ENCODE measurements at places on chromosomes 4 and X.

- DNase-seq = no peak
These were observed 2.3 kb upstream of the C1QTNF7 start for GRCh38 chr4:15425520-15425919.

GRCh38 chrX:76253432-76253831 is 80.6 kb downstream of the PBDC1 start:
- peak; percentile 26 for DNase-seq

GRCh38 chr4:31234494-31234893 is 514.3 kb downstream of the PCDH7 start:
- DNase-seq = no peak

- DNase-seq = no peak
These were observed 134.5 kb downstream of the BTC start for GRCh38 chr4:74659576-74660411.

DNA sequence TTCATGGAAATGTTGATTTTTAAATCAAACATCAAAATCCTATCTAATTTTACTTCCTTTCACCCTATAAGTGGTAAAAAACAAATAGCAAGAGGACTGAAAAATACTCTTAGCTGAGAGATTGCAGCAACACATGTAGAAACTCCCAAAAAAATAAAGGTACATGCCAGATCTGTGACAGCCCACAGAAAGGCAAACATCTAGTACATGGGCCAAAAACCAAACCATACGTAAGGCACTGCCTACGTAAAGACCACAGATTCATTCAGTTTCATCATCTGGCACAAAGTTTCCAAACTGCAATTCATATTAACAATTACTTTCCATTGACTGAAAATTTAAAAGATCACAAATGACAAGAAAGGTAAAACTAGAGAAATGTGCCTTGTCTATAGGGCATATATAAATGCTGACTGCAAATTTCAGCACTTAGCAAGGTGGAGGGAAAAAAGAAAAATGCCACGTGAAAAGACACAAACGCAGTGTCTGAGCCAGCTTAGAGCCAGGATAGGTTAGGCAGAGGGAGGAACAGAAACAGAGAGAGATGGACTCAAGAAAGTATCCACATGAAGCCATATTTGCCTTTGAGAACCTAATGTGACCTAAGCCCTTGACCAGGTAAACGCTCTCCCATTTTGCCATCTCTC is 88.1 kb downstream of the TSPAN5 start:
- no peak for DNase-seq

GRCh38 chr4:1793496-1793840 is 375 bp downstream of the FGFR3 start:
- peak; percentile 28 for DNase-seq

- no peak for DNase-seq
These were observed 390.3 kb downstream of the SH2D1A start for GRCh38 chrX:124736553-124737270.

- DNase-seq = no peak
These were observed 264.1 kb upstream of the GATB start for GRCh38 chr4:152024881-152025280.

DNA sequence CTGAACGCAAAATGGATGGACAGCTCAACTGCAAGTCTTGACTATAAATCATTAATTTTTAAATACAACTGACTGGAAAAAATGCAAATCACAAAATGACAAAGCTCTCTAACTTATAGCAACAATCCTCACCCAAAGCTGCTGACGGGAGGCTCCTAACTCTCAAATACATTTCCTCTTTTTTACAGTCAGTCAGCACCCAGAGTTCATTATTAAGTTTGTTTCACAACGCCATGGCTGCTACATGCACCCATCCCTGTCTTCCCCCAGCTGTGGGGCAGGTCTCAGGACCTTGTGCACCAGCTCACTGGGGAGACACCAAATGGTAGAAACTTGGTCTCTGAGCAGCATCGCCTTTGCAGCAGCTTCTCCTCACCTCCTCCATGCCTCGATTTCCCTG is 97.6 kb downstream of the SLC34A2 start:
- no peak for DNase-seq

- no peak for DNase-seq
These were observed 90.1 kb downstream of the CEP44 start for GRCh38 chr4:174373821-174374220.

DNA sequence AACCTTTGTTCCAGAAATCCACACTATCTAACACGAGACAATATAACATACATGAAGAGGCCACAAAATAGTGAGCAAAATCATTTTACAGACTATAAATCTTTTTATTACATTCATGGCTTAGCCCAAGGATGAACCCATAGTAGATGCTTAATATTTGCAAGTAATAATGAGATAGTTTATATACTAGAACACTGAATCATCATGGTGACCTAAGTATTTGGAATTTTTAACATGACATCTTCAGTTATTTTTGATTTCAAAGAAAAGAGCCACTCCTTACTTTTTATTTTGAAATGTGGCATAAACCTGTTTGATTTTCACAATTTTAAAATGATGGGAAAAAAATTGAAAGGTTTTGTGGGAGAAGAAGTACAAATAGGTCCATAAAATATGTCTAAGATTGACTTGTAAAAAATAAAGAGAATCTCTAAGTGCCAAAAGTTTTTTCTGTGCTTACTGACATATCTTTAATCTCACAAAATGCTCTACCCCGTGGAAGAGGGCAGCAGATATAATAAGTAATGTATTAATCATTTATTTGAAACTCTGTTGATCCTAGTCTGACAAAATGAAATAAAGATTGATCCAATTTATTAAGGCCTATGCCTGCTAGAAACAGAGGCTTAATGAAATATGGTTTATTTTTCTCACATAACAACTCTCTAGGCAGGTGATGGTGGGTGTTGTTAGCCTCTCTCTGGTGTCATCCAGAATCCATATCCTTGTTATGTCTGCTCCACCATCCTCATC is 224.5 kb upstream of the CENPE start:
- DNase-seq = no peak

DNA sequence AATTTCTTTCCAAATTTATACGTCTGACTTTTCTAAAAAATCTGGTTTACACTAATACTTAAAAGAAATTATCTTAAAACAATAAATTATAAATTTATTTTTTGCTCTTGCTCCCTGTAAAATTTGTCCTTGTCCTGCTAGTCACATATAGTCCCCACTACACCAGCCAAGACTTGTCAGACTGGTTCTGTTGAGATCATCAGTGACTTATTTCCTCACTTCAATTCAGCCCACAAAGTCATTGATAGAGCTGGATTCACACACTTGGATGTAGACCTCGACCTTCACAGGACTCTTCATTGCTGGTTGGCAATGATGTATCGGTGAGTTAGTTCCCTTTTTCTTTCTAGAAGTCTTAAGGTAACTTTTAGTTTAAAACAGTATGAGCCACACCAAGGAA is at the start of gene TMPRSS11E:
TSS of gene TMPRSS11E (plus strand) at position 263 of the 400 bp plus-strand sequence. CDS start at position 313, 50 bp downstream.
- no peak for DNase-seq

- DNase-seq = no peak
These were observed 35.0 kb upstream of the MYOZ2 start for GRCh38 chr4:119100655-119101054.

DNA sequence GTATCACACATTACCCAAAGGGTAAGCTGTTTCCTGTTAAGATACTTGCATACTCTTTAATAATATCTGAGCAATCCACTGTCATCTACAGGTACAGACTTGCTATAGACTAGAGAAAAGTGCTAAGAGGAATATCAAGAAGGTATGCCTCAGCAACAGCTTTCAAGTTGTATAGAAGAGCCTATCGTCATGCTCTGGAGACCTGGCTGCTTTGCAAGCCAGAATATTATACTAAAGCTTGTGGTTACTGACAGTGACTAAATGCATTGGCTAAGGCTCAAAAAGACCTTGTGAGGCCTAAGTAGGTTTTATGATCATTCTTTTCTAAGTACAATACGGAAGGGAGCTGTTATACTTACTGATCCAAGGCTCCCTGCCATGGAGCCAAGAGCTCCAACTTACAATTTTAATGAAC is 11.3 kb downstream of the LAMP2 start:
- peak; percentile 13 for DNase-seq

- DNase-seq = no peak
These were observed 32.4 kb downstream of the CYTL1 start for GRCh38 chr4:4986841-4987240.

DNA sequence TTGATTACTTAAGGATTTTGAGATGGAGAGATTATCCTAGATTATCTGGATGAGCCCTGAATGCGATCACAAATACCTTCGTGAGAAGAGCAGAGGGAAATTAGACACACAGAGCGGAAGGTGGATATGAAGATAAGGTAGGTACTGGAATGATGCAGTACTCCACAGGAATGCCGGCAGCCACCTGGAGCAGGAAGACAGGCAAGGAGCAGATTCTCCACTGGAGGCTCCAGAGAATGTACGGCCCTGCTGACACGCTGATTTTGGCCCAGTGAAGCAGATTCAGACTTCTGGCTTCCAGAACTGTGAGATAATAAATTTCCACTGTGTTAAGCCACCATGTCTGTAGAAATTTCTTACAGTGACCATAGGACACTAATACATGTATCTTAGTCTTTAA is 79.4 kb upstream of the PITX2 start:
- DNase-seq = no peak

DNA sequence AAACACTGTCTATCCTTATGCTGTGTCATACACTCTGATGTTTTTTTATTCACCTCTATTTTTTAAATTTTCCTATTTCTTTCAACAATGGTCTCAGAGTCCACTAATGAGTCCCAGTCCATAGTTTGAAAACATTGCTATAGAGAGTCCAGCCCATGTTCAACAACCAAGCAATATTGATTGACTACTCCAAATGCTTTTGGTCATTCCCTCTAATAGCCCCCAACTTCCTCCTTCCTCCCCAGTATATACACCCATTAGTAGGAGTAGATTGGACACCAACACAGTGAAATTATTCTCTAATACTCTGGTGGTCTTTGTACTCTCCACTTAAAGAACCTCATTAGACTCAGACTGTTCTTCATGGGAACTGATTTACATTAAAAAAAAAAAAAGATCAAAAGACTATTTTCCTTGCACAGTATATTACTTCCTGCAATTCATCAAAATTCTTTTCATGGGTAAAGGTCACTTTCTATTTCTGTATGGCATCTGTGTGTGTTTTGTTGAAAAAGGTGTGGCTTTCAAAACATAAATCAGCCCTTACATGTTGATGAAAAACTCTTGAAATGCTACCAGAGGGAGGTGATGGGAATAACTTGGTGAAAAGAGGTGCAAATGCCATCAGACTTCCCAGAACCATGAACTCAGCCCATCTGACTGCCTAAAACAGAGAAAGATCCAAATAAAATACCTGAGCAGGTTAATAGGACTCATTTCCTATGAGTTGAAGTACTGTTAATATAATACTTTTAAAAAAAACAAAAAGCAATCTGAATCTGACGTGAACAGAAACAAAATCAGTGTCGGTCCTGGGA is 250.3 kb upstream of the KLF3 start:
- no peak for DNase-seq

DNA sequence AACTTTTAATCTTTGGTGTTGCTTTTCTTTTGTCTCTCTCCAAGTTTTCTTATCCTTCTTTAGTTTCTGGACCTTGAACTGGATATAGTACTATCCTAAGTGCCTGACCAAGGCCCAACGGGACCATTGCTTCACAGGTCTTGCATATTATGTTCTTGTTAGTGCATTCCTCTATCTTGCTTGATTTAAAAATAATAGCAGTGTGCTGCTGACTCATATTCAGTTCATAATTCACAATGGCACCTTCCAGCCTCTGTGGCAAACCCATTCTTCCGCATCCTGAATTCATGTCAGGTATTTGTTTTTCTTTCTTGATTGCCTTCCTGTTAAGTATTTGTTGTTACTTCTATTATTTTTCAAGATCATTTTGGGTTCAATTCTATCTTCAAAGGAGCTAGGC is 197.1 kb upstream of the GIMD1 start:
- no peak for DNase-seq

- DNase-seq = no peak
These were observed 22.3 kb upstream of the DCUN1D4 start for GRCh38 chr4:51820443-51821234.
